ENCODE measurements at places on chromosomes 11 and 22.

DNA sequence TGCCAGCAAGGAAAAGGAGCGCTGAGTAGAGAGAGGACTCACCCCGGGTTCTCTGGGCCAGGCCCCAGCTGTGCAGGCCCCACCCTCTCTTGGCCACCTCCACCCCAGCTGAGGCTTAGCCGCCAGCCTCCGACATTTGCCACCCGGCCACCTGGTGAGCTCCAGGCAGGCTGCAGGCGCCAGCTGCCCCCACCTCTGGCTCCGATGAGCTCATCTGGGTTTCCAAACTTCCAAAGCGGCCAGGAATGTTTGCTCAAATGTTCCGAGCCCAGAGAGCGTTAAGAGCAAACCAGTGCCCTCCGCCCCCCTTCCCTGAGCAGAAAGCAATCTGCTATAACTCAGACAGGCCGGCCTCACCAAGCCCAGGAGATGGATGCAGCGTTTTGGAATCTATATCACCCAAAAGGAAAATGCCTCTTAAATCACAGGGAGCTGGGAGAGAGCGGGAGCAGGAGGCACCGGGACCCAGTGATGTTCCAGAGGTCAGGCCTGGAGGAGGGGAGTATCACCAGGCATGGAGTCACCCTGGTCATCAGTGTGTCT, 9.1 kb upstream of the MN1 start:
- DNase-seq, result no peak

DNA sequence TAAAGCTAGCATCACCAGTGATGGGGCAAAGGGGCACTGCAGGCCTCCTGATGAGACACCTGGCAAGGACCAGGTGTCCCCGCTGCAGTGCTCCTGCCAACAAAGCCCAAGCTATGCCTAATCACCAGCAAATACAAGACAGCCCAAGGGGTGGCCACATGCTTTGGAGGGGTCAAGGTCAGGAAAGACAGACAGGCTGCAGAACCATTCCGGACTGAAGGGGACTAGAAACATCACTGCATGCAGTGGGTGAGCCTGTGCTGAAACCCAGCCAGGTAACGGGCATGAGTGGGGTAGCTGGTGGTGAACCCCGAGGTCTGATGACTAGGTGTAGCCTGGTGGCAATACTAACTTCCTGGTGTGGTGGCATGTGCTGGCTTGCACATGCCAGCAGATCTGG, 111.1 kb downstream of the MED15 start:
- no peak for DNase-seq

GRCh38 chr11:86475027-86475426, 100.3 kb downstream of the CCDC81 start:
- no peak for DNase-seq

DNA sequence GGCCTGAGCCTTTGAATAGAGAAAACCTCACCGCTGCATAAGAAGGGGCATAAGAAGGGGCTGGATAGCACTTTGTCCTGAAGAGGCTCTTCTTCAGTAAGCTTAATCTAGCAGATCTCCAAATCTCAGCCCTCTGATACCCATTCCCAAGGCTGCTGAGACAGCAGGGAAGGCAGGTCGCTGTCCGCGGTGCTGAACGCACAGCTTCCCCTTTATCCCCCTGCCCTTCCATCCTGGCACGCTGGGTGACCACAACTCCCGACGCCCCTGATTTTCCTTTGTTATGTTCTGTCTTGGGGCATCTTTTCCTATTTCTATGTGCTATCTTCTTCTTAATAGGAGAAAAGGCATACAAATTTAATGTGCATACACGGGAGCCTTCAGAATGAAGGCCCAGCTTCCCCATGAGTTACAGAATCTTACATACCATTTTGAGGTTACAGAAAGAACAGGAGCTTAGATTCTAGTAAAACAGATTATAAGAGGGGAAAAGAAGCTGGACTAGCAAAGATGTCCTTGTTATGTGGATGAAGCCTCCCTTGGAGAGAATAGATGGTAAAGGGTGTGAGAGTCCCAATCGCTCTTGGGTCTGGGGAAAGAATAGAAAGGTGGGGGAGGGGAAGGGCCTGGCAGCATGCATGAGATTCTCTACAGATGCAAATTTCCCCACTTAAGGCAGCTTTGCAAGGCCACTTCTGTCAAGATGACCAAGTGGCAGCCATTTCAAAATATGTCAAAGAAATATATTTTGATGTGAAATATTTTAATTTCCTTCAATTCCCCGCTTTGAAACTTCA, 5.7 kb upstream of the SULT4A1 start:
- no peak for DNase-seq

GRCh38 chr11:127110542-127110941, 110.0 kb upstream of the KIRREL3 start:
- DNase-seq, result no peak

DNA sequence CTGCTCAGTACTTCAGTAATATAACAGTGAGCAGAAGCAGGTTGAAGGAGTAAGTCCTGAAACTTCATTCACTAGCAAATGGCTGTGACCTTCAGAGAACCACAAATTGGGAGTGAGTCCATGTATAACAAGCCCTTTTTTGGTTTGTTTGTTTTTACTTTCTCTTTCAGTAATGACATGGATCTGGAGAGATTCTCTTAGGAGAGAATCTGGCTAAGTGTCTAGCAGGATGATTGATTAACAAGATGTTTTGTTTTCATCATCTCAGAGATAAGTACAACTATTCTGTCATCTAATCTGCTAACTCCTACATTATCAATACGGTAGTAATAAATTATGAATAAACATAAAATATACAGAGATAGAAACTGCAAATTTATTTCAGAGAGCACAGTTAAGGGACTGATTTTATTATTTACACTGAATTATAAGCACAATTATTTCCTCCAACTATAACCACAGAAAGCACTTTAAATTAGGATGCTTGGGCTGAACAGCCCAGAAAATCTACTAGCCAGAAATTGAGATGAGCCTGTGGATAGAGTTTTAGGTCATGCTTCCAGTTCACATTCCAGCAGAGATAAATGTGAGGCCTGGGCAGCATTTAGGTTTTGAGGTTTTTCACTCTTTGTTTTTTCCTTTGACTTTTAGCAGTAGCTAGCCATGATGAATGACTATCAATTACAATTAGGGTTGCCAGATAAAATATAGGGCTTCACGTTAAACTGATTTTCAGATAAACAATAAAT, 429.3 kb upstream of the FAT3 start:
- DNase-seq, result no peak

GRCh38 chr22:45670981-45671782, 452 bp upstream of the ATXN10 start:
- no peak for DNase-seq

DNA sequence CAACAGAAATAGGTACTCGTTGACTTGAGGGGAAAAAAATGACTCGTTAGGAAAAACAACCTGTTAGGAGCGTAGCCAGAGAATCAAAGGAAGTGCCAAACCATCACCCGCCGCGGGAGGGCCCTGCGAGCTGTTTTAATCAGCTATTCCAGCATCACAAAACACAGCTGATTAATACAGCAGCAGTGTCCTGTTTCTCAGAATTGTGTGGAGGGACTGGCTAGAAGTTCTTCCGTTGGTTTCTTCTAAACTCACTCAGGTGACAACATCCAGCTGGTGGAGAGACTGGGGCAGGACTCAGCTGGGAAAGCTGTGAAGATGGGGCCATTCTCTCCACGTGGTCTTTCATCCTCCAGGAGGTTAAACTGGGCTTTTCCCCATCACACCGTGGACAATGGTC, 28.0 kb downstream of the HSPA8 start:
- no peak for DNase-seq

DNA sequence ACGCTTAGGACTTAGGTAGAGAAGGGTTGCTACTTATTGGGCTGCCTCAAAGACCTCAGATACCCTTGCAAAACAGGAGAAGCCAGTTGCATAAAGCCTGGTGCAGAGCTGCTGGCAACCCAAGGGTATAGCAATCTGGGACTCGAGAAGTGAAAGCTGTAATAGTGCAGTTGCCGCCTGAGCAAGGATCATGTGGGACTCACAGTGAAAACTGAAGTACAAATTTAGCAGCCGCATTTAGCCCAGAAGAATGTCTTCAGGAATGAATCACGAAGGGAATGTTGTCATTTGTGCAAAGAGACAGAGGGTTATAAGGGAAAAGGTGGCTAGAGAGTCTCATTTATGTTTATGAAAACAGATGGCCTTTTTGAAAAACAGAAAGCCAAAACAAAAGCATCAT, 267.2 kb downstream of the TENM4 start:
- no peak for DNase-seq

GRCh38 chr11:40921246-40921645, 538.2 kb downstream of the LRRC4C start:
- no peak for DNase-seq

GRCh38 chr11:43830928-43831440, 49.6 kb upstream of the ALKBH3 start:
- peak; percentile 12 for DNase-seq

DNA sequence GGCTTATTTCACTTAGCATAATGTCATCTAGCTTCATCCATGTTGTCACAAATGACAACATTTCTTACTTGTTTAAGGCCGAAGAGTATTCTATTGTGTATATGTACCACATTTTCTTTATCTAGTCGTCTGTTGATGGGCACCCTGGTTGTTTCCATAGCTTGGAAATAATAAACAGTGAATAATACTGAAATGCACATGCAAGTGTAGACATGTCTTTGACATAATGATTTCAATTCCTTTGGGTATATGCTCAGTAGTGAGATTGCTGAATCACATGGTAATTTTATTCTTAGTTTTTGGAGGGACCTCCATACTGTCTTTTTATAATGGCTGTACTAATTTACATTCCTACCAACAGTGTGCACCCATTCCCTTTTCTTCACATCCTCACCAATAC, 508.0 kb downstream of the NELL1 start:
- no peak for DNase-seq

DNA sequence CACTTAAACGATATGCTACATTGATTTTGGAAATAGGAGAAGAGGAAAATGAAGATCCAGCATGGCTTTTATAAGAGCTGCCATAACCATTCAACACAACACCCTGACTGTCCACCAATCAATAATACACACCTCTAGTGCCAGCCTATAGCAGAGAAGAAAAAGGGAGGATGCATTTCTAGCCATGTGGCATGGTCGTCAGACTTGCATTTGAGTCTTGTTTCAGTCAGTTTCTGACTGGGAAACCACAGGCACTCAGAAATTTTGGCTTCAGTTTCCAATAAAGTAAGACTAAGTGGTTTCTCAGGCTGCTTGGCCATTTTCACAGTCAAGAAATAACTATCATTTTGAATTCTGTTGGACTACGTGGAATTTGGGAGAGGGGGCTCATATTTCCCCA, 523.5 kb upstream of the LRRC4C start:
- DNase-seq, result no peak

GRCh38 chr11:37704791-37705190, 1106.8 kb upstream of the RAG2 start:
- no peak for DNase-seq
